ENCODE measurements at places on chromosomes 7 and 10.

DNA sequence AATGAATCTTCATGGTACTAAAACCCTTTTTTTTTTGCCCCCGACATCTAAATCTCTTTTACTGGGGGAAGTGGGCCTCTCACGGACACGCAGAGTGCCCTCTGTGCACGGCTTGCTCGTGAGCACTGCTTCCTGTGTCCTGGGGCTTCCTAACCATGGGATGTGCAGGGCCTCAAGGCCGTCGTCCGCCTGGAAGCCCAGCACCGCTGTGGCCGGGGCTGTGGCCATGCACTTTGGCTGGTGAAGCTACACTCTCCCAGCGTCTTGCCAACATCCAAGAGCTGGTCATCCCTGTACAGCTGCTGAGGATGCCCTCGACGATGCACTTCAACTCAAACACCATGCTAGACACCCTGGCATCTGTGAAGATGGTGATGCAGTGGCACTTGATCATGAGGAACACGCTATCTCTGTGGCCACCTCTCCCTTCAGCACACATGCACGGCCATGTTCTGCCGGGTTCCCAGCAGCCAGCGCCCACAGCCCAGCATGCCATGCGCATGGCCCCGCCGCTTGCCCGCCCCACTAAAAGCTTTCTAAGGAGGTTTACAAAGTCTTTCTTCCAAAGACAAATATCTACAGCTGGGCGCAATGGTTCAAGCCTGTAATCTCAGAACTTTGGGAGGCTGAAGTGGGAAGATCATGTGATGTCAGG, 326.5 kb downstream of the PARD3 start:
- no peak for DNase-seq

DNA sequence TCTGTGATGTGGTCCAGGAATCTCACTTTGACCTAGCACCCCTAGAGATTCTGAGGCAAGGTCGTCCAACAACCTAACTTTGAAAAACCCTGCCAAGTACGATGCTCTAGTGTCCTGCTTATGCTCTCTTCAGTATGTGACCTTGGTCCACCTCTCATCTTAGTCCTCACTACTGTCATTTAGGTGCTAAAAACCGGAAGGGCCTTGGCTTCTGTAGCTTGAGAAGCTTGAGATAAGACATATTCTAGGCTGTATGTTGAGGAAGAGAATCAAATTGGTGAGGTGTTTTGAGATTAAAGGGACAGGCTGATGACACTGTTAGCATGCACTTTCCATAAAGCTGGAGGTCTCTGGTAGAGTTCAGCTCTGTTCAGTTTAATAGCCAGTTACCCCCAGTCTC, 57.0 kb upstream of the MTPN start:
- no peak for DNase-seq

DNA sequence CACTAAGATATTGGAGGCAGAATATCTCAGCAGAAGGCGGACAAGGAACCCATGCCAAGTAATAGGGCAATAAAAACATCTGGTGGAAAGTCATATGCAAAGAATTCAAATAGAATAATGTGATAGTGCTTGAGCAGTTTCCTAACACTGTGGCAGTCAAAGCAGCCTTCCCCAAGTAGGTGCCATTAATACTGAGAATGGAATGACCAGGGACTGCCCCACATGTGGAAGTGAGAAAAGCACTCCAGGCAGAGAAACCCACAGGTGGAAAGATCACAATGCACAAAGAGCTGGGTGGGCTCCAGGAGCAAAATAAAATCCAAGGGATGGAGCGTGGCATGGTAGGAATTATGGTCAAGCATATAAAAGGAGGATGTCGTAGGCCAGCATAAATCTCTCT, 64.4 kb upstream of the NME8 start:
- DNase-seq, result no peak

DNA sequence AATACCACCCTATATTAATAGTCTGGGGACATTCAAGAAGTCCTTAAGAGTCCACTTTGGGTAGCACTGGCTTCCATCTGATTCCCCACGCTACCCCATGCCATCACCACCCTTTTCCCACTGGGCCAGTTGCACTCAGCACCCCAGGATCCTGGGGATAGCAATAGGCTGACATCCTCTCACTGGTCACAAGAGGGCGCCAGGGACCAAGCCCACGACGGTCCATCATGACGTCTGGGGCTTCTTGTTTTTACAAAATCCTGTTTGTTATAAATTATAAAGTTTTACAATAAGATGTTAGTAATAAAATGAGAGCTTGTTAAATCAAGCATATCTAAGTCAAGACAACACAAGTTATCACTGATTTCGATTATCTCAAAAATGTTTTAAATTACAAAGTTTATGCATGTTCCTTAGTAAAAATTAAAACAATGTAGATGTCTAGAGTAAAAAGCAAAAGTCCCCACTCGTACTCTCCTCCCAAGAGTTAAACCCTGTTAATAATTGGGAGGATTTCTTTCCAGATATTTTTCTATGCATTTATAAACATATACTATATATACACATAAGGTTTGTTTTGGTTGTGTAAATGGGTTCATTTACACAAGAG, 15.4 kb downstream of the GPNMB start:
- peak; percentile 61 for DNase-seq

- DNase-seq, result no peak
Observed at GRCh38 chr10:70893227-70894006, 5.1 kb upstream of the PCBD1 start.

GRCh38 chr7:23003505-23004246, 10.3 kb downstream of the HYCC1 start:
- no peak for DNase-seq

DNA sequence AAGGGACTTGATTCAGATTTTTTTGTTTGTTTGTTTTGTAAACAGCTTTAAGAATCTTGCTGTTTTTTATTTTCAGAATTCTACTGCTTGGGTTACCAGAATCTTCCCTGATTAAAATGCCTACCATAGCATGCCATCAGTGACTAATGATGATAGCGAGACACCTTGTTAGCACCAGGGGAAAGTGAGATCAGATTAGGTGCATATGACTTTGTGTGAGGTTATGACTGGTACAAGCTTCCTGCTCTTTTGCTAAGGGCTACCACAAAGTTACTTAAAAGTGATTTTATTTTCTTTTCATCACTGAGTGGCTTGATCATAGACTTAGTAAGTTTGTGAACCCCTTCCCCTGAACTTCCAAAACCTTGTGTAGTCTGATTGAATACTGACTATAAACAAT, 93.5 kb downstream of the SND1 start:
- no peak for DNase-seq

GRCh38 chr7:117119192-117119924, 166.1 kb downstream of the ST7 start:
- peak; percentile 63 for DNase-seq

GRCh38 chr7:129054438-129055293, at the start of gene TNPO3:
Gene TNPO3, minus strand, starts transcription at chr7:129055111. Its CDS starts 341 bp downstream, at chr7:129054770.
- peak; percentile 91 for DNase-seq

DNA sequence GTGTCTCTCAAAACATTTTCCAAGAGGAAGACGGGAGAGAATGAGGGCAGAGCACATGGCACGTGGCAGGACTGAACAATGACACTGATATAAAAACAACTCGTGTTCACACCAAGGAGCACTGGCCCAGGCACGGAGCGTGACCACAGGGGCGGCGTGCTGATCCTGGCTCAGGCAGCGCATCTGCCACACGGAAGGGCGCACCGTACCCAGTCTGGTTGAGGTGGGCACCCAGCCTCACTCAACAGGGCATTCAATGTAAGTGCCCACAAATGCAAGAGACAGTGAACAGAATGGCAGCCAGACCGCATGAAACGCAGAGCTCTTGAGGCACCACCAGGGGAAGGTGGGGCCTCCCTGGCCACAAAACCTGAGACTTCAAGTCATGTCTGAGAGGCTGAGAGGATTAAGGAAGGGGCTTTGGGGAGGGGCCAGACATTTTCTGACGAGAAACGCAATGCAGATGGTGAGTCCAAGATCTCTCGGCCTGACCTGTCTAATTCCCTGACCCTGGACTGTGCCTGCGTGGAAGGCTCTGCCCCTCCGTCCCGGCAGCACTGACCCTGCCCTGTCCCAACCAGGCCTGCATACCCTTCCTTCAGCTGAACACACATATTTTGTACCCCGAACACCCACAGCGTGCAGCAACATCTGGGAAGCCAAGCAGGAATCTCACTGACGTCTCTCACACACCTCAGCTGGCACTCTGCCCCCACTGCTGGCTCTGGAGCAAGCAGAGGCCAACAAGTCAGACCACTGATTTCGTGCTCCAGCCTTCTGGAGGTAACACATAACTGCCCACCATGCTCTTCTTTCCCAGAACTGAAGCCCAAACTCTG, 35.5 kb downstream of the VOPP1 start:
- no peak for DNase-seq

- no peak for DNase-seq
Observed at GRCh38 chr7:32890793-32891042, 842 bp downstream of the KBTBD2 start.

GRCh38 chr10:46310851-46311250, 24.1 kb downstream of the ANTXRL start:
- no peak for DNase-seq

DNA sequence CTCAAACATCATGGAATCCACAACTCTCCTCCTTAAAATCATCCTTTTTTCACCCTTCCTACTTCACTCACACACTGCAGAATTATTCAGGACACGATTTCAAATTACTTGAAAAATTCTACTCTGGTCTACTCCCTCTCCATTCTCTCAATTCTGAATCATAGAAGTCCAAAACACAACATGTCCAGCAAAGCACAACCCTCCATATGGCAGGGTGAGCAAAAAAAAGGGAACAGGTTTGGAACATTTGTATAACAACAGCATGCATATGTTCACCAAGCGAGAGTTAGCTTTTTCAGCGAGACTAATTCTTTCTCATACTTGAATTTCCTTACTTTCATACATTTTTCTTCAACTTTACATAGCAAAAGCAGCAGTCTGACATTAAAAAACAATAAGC, 73.4 kb downstream of the ABI1 start:
- DNase-seq, result no peak

- DNase-seq, result no peak
Observed at GRCh38 chr7:134907639-134908038, 78.7 kb upstream of the AGBL3 start.

DNA sequence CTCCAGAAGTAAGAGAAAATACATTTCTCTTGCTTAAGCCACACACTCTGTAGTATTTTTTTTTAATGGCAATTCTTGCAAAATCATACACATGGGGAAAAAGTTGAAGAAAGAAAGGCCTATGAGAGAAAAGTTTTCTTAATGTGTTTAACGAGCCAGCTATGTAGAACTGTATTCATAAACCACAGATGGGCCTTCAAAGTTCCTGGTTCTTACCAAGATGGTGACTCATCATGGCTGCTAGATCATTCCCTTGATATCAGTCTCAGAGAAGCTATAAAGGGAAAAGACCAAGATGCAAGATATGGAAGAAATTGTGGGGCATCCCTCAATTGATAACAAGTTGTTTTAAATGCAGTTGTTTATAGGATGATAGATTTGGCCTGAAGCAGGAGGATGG, 992.7 kb upstream of the MBL2 start:
- no peak for DNase-seq

- DNase-seq, result peak; percentile 40
Observed at GRCh38 chr10:28219251-28219650, 83.6 kb downstream of the MPP7 start.

- peak; percentile 97 for DNase-seq
Observed at GRCh38 chr7:47291461-47292081, 290.3 kb downstream of the TNS3 start.

GRCh38 chr7:65798111-65799075, 74.5 kb upstream of the VKORC1L1 start:
- peak; percentile 91 for DNase-seq

DNA sequence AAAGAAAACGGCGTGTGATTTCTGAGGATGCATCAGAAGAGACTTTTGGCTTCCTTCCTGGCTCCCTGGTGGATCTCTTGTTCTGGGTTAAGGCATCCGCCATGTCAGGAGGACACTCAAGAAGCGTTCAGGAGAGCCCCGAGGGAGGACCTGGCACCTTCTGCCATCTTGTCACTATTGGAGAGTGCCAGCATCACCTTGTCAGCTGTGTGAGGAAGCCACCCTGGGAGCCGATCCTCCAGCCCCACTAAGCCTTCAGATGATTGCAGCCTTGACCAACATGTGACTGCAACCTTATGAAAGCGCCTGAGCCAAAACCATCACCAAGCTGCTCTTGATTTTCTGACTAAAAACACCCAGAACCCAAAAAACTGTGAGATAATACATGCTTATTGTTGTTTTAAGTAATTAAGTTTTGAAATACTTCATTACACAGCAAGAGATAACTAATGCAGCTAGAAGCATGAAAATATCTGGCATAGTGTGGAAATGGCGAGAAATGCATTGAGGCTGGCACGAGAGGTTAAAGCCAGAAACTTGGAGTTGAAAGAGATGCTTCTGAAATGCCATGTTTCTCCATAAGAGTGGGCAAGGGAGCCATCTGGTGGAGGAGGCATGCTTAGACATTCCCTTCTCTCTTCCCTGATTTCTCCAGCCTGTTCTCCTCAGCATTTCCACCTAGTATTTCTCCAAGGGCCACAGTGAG, 5.4 kb upstream of the ZFYVE27 start:
- peak; percentile 71 for DNase-seq

- no peak for DNase-seq
Observed at GRCh38 chr10:132534391-132535064, 3.1 kb upstream of the INPP5A start.

DNA sequence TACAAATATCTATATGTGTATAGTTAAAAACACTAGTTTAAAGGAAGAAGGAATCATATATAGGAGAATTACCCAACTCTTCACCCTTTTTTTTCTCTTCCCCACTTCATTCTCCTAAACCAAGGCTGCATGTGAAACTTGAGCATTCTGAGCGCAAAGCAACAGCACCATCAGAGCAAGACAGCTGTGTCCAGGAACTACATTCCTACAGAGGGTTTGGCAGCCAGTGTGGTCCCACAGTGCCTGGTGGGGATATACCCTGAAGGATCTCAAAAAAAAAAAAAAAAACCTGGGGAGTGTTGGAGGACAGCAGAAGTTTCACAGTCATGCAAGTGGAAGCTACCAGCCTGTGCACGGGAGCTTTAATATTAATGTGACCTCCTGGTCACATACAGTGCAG, 310.4 kb downstream of the CTNNA3 start:
- DNase-seq, result no peak

GRCh38 chr10:6069081-6069931, 7.1 kb upstream of the IL2RA start:
- no peak for DNase-seq
